ENCODE measurements at places on chromosomes 12 and 14.

GRCh38 chr12:56695327-56696101 is 7.4 kb upstream of the PTGES3 start:
- DNase-seq, result no peak

DNA sequence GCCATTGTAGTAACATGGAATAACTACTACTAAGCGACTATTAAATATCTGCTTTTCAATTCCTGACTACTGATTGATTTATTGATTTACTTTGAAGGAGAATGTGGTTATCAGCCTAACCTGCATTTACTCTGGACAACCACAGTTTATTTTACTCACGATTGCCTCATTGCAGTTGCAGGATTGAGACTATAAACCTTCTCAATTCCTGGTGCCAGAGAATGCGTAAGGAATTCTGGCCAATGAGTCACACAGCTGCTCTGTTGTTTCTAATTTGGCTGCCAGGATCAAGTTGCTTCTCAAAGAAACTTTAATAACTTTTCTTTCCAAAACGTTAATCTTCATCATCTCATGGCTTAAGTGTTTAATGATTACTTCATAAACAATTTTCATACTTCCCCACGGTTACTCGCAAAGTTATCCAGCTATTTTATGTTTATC is 13.1 kb upstream of the TMTC1 start:
- DNase-seq, result no peak

- DNase-seq, result no peak
Measured at GRCh38 chr12:10562306-10562933, 51.0 kb downstream of the MAGOHB start.

DNA sequence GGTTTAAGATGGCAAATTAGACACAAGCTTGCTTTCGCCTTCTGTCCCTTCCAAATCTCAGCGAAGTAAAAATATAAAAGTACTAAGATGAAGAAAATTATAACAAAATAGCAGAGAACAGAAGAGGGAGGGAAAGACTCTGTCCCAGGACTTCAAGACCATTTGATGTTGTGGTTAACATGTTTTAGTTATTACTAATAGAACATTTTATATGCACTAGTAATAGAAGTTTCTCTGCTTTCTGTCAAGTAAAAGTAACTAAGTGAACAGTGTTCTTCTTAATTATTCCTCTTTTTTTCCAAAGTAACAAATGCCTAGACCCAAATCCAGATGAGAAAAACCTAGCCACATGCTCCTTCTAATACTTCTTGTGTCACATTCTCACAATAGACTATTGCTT is 85.1 kb upstream of the DAAM1 start:
- DNase-seq, result no peak

GRCh38 chr14:87185961-87186560 is 806.9 kb downstream of the GALC start:
- DNase-seq, result no peak

DNA sequence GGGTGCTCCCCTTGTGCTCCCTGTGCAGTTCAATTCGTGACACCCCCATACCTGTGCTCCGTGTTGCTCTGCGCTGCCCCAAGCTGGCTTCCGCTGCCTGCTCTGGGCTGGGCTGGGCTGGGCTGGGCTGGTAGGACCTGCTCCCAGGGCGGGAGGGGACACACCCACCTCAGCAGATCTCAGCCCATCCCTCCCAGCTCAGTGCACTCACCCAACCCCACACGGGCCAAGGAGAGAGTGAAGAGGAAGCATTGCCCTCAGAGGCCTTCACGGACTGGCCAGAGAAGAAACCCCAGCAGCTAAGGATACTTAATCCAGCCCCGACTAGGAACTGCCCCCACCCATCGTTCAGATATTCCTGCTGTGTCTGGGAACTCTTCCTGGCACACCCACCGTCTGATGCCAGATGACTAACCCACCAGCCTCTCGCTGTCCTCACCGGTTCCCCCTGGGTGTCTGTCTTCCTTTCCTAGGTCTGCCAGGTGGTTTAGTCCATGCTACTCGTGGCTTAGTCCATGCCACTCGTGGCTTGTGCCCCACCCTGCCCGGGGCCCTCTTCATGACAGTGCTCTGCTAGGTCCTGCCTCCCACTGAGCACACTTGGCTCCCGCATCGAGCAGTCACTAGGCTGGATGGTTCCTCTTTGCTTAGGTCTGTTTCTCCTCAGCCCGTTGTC is at the start of gene LPAR5:
LPAR5 (minus strand) TSS at position 104 of the 676 bp plus-strand sequence. CDS start 14,711 bp downstream, outside the sequence.
- DNase-seq, result no peak

DNA sequence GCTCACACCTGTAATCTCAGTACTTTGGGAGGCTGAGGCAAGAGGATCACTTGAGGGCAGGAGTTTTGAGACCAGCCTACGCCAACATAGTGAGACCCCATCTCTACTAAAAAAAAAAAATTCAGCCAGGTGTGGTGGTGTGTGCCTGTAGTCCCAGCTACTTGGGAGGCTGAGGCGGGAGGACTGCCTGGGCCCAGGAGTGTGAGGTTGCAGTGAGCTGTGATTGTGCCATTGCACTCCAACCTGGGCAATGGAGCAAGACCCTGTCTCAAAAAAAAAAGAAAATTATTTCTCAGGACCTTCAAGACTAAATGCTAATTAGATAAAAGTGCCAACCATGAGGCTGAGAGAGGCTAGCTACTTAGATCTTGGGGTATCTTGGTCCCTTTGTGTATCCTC is 23.5 kb downstream of the OTUB2 start:
- no peak for DNase-seq

DNA sequence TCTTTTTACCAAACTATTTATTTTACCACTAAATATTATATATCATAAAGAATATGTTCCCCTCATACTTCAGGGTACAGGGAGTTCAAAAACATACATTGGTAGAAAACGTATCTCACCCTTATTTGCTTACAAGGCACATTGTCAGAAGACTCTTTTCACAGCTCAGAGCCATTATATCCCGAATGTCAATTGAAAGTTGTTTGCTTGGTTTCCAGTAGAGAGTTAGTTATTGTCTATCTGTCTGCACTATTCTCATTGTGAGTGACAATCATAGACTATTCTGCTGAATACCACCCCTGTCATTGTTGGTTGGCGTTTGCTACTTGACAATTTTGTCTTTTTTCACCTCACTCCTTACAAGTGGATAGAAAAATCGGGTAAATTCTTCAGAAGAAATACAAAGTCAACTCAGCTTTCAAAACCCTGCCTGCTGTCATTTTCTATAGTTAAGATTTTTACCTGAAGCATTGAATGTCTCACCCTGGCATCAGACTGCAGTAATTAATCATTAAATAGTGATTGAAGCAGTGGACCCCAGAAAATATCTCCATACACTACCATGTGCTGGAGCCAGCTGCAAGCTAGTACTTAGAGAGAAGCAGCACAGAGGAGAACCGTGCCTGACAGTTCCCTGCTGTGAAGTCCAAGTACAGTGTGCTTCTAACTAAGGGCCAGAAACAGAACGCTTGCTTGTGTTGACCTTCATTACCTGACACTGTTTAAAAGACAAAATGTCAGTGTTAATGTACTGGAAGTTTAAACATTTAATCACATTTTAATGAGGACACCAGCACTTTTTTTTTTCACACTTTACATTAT is 510.6 kb downstream of the RERGL start:
- no peak for DNase-seq

DNA sequence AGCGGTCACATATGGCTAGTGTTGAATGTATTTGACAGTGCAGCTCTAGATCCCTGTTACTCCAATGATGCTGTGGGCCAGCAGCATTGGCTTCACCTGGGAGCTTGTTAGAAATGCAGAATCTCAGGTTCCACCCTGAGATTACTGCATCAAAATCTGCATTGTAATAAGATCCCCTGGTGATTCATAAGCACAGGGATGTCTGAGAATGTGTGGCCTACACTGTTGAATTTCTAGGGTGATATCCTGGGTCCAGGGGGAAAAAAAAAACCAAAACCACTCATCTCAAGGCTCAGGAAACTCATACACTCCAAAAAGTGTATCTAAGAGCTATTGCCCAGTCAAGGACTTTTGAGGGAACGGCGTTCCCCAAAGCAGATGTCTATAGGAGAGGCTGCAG is 196.8 kb downstream of the PPM1H start:
- no peak for DNase-seq

DNA sequence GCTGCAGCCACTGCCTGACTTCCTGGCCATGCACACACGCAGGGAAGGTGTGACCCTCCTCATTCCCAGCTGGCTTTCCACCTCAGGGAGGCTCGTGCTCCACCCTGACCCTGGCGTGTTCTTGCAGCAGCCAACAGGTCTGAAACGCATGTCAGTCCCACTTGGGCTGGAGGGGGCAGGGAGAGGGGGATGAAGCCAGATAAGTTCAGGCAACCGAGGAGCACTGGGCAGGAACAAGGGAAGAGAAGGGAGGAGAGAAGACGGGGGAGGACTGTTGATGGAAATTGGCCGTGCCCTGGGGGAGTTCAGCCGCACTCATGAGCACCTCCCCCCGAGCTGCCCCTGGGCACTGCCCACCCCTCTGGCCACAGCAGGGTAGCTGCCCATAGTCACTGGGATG is 182.4 kb upstream of the PRMT8 start:
- DNase-seq, result no peak

GRCh38 chr14:37401093-37401492 is 194.0 kb downstream of the FOXA1 start:
- DNase-seq, result no peak

GRCh38 chr12:59708484-59708883 is 112.7 kb downstream of the SLC16A7 start:
- DNase-seq, result no peak

DNA sequence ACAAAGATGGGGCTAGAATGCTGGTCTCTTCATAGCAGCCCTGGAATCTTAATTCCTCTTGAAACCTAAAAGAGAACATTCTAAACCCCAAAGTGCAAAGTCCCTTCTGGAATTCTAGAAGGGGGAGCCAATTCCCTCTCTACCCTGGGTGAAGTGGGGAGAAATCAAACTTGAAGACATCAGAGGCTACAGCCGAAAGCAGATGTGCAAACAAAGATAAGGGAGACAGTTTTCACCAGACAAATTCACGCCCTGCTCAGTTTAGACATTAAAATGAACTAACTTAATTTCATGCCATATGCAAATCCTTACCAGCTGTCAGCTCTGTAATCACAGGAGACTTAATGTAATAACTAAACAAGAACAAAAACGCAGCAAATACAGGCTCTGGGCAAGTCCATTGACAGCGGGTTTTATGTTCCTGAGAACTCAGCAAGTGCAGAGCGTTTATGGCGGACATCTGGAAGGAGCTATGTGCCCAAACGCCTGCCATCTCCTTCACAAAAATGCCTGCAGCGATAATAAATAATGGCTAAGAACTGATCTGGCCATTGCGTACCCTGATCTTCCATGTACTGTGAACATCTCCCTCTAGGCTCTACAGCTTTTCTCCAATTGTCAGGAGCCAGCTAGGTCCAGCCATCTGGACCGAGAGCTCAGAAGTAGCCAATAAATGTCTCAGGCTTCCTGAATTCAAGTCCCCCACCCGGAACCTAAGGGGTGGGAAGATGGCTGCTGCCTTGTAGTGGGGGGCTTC is 19.1 kb upstream of the FICD start:
- no peak for DNase-seq

GRCh38 chr12:46702581-46703344 is 123.0 kb downstream of the SLC38A4 start:
- no peak for DNase-seq

DNA sequence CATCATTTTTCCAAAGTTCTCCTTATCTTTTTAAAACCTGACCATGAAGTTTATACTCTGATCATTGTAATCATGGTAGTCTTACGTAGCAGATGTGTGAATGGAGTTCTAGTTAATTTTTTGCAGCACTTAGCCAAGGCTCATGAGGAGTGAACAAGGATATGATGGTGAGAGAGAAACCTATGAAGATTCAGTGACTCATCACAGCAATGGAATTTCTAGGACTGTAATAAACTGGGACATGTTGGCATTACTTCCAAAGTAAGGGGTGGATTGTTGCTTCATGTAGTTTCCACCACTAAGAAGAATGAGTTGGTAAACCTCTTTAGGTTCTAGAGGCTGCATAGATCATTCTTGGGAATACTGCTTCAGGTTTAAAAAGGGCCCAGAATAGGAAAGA is 102.7 kb downstream of the LRRIQ1 start:
- DNase-seq, result no peak

DNA sequence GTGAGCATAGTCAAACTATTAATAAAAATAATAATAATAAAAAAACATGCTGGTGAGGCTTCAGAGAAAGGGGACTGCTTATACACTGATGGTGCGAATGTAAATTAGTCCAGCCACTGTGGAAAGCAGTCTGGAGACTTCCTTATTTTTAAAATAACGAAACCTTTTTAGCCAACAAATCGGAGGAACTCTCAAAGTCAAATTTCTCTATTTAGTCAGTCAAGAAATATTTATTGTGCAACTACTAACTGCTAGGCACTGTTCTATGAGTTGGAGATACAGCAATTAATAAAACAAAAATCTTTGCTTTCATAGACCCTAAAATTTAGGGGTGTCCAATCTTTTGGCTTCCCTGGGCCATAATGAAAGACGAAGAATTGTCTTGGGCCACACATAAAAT is 10.8 kb downstream of the TAOK3 start:
- no peak for DNase-seq

DNA sequence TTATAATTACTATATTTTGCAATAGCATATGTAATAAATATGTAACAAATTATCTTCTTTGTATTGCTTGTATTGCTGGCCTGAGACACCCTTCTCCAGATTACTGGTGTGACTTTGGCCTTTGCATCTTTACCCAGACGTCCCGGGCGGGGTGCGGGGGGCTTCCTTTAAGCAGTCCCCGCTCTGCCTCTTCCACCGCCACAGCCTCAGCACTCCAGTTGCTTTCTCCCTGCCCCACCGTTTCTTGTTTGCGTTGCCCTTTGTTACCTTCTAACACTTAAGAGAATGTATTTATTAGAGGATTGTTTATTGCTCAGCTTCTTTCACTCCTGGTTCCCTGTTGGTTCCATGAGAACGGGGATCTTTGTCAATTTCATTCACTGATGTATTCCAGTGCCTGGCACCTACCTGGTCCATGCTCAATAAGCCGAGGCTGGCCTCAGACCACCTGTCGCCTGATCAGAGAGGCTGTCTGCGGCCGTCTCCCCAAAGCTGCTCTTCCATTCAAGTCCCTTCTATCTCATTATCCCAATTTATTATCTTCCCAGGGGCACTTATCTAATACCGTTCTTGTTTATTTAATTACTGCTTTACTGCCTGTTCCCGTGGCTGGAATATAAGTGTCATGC is 100.5 kb upstream of the RFLNA start:
- no peak for DNase-seq

DNA sequence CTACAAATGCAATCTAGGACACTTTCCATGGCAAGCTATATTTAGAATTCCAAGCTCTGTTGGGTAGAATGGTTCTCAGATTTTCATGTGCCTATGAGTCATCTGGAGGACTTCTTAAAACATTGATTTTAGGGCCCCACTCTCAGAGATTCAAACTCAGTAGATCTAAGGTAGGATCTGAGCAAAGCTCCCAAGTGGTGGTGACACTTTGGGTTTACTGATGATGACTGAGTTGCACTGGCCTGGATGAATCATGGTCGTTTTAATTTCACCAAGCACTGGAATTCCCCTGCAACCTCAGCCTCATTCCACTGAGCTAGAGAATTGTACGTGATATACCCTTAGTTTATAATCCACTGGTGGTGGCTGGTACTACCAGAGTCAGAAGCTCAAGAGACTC is 86.5 kb downstream of the PPM1H start:
- DNase-seq, result no peak
